Fibroblast of skin of back (primary cell): ENCODE measurements at places on chromosomes 2 and 18.

DNA sequence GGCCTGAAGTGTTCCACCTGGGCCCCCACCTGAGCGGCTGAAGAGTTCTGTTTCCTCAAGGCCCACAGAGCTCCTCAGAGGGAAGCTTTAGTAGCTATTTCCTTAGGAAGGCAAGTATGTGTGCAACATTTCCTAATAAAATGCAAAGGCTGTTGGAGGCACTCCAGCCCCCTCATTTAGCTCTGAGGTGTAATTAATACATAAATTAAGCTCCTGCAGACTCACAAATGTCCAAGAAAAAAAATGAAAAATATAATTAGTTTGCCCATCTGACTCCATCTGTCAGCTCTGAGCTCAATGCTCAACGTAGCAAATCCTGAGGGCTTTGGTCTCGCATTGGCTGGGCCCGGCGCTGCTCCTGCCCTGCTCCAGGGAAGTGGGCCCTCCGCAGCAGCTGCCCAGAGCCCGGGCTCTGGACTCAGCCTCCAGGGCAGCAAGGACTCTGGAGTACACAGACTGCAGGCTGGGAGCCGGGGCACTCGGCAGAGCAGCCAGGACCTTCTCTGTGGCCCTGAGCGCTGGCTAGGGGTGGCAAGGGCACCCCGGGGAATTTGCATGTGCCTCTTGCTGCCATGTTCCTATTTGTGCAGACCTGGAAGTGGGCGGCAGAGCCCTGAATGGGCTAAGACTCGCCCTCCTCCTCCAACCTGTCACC is 23.4 kb upstream of the C1QL2 start:
- DNase-seq = no peak

DNA sequence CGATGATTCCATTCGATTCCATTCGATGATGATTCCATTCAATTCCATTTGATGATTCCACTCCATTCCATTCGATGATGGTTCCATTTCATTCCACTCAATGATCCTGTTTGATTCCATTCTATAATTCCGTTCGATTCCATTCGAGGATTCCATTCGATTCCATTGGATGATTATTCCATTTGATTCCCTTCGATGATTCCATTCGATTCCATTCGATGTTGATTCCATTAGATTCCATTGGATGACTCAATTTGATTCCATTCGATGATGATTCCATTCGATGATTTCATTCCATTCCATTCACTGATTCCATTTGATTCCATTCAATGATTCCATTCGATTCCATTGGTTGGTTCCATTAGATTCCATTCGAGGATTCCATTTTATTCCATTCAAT is 1084.4 kb downstream of the RPIA start:
- no peak for DNase-seq

DNA sequence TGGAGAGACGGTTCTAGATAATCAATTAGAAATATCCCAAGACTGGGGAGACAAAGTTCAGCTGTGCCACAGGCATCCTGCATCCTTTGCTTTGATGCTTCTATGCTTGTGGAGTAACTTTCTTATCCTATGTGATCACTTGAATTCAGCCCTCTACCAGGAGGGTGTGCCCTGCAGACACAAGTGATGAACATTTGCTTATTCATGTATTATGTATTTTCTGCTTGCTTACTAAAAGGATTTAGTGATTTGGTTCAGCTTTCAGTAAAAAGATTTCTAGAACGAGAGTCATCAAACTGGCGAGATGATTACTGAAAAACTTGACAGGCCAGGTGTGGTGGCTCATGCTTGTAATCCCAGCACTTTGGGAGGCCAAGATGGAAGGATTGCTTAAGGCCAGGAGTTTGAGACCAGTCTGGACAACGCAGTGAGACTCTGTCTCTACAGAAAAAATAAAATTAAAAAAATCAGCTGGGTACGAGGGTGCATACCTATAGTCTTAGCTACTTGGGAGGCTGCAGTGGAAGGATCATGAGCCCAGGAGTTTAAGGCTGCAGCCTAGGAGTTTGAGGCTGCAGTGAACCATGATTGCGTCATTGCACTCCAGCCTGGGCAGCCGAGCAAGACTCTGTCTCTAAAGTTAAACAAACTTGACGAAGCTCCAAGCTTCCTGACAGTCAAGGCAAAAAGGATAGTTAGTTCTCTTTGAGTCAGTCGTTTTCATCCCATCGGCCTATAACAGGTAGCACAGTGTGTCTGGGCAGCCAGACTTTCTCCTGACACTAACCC is 13.3 kb downstream of the HK2 start:
- DNase-seq = no peak

GRCh38 chr2:69628325-69629021 is 15.1 kb downstream of the AAK1 start:
- DNase-seq = no peak

- DNase-seq = no peak
These were observed 39.1 kb downstream of the MRPL35 start for GRCh38 chr2:86238354-86238753.

GRCh38 chr2:239393941-239394340 is 6.9 kb downstream of the HDAC4 start:
- DNase-seq = peak; percentile 45

DNA sequence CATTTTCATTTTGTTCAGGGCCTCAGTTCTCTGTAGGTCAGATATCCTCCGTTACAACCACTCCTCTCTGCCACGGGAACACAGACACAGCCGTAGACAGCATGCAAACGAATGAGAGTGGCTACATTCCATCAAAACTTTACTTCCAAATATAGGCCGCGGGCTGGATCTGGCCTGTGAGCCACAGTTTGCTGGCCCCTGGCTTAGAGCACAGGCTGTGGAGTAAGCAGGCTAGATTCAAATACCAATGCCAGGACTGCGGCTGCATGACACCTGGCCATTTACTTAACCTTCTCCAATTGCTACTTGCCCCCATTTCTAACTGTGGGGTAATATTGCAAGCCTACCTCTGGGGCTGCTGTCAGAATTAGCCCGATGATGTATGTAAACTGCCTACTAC is 325.8 kb upstream of the POU3F3 start:
- DNase-seq = no peak

- no peak for DNase-seq
These were observed 26.7 kb downstream of the ZEB2 start for GRCh38 chr2:144493027-144493809.

DNA sequence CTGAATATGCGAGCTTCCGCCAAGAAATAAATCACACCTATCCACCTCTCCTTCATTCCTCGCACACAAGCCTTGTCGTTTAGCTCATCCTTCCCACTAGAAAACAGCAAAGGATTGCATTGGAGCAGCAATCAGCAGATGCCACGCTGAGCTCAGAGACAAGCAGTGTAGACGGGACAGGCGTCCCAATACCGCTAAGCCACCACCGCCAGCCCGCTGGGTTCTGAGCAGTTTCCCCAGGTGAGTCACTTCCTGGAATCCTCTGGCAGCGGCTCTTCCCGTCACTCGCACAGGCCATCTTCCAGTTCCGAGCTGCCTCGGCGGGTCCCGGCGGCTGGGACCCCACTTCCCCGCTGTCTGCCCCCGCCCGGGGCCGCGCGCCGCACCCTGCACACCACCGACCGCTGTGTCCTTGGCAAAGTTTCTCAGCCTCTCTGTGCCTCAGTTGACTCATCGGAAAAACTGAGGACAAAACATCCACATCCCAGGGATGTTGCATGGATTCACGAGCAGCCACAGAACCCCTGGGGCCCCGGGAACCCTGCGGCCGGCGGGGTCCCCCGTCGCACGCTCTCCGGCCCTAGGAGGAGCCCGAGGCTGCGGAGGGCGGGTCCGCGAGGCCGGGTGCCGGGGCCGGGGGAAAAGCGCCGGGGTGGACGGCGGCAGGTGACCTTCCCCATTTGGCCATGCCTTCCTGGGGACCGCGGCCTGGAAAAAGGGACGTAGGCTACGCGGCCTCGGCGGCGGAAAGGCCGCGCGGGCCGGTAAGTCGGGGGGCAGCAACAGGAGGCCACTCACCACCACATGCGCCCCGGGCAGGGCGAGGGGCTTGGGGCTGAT is 573 bp downstream of the KDSR start:
- peak; percentile 79 for DNase-seq

GRCh38 chr2:241451840-241452506 is 56.4 kb downstream of the STK25 start:
- DNase-seq = no peak

- DNase-seq = no peak
These were observed 21.9 kb downstream of the ZBTB7C start for GRCh38 chr18:48387300-48387699.

GRCh38 chr2:101089419-101089818 is 61.8 kb downstream of the TBC1D8 start:
- DNase-seq = no peak

GRCh38 chr18:58337686-58338085 is 291.2 kb downstream of the ALPK2 start:
- DNase-seq = no peak

DNA sequence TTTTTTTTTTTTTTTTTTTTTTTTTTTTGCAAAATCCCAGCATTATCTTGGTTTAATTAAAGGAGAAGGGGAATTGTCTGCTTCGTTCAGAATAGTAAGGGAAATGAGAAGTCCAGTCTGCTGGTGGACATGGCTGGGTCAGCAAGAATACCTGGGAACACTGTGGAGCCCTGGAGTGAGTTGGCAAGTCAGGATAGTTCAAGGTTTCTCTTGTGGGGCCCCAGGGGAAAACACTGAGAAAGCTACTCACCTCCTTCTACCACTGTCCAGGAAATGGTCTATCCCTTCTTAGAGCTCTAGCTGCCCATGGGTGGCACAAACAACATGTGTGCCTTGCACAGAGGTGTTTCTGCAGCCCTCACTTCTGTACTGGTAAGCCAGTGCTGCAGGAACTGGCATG is 169.1 kb upstream of the SIX2 start:
- peak; percentile 27 for DNase-seq

- DNase-seq = no peak
These were observed 37.4 kb downstream of the FAM178B start for GRCh38 chr2:96948834-96949520.

DNA sequence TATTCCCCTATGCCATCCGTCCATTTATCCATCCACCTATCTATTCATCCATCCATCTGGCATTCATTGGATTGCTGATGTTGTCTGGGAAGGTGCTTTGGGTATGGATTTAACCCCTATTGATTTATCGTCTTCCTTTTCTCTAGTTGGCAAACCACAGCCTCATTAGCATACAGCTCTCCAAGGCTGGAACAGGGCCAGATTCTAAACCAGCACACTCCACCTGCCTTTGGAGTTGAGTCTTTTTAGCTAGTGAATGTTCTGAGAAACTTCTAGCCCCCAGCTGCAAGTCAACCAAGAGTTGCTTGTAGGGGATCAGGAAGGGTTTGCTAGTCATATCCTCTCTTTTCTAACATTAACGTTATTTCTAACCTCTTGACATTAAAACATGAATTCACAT is 90.7 kb downstream of the NRP2 start:
- no peak for DNase-seq

GRCh38 chr18:13580351-13580750 is 146.0 kb downstream of the FAM210A start:
- no peak for DNase-seq

- DNase-seq = peak; percentile 34
These were observed 81.5 kb downstream of the EFEMP1 start for GRCh38 chr2:55842046-55842445.

DNA sequence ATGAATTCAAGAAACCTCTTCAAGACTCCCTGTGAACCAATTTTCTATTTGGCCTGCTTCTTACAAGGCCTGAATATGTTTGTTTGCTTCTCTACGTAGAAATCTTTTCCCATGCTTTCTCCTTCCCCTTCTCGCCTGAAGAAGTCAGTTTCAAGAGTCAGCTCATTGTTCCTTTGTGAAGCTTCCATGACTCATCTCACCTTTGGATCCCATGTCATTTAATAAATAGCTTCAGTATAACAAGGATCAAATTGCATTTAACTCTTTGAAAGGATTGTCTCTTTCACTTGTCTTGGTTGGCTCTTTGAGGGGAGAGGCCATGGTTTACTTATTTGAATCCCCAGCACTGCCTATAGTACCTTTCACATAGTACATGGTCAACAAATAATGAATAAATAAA is 28.4 kb downstream of the CPS1 start:
- DNase-seq = no peak

- peak; percentile 71 for DNase-seq
These were observed 120.0 kb upstream of the TMEM200C start for GRCh38 chr18:6015364-6015763.

GRCh38 chr18:10379522-10379921 is 74.9 kb upstream of the APCDD1 start:
- peak; percentile 46 for DNase-seq

- DNase-seq = peak; percentile 91
These were observed 34.7 kb downstream of the RALB start for GRCh38 chr2:120287183-120288015.

GRCh38 chr2:118843483-118844132 is 3.8 kb downstream of the EN1 start:
- DNase-seq = no peak

DNA sequence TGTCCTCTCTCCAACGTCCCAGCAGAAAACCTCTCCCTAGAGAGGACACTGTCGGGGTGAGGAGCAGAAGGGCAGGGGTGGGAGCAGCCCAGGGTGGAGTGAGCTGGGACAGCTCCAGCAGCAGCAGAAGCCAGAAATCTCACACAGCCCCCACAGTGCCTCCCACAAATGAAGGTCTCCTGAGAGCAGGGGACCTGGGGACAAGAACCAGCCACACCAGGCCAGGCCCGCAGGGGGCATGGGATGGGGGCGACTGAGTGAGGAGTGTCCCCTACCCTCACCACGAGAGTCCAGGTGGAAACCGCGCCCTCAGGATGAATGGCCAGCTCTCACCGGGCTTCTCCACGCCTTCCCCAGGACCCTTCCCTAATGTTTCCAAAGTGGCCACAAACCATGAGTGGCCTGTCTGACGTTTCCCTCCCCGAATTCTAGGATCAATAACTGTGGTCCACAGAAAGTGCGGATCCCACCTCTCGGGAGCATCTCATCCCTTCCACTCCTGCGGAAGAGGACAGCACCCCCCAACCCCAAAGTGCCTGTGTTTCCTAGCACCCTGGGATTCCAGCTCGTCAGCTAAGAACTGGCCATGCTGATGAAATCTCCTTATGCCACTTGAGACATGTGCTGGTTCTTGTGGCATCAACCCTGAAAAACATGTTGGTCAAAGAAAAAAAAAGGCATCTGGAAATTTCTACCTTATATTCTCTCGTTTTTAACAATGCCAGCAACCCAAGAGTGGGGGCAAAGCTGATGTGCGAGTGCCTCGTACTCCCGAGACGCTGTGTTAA is 121.1 kb downstream of the HDAC4 start:
- DNase-seq = no peak

GRCh38 chr2:58497168-58497567 is 256.0 kb upstream of the FANCL start:
- no peak for DNase-seq

DNA sequence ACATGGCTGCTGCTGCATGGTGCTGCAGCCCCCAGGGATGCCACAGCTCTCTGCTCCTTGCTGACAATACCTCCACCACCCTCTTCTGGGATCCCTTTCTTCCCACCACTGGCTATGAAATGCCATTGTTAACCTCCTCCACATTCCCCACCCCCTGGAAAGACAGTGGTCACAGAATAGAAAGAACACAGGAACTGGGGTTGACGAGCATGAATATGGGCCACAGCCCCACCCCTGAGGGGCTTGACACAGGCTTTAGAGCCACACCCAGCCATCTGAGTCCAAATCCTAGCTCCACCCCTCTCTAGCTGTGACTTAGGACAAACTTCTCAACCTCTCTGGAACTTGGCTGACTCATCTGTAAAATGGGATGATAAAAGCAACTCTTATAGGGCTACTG is 47.3 kb downstream of the TMEM163 start:
- DNase-seq = no peak

- no peak for DNase-seq
These were observed 28.3 kb downstream of the MYO7B start for GRCh38 chr2:127563458-127564428.

GRCh38 chr2:25215948-25216679 is 47.7 kb upstream of the POMC start:
- peak; percentile 72 for DNase-seq

GRCh38 chr18:55633032-55633431 is 45.0 kb upstream of the TCF4 start:
- no peak for DNase-seq
